ENCODE measurements at places on chromosomes 7 and 10.

GRCh38 chr10:80530251-80530650, 7.5 kb upstream of the SH2D4B start:
- peak; percentile 39 for DNase-seq

DNA sequence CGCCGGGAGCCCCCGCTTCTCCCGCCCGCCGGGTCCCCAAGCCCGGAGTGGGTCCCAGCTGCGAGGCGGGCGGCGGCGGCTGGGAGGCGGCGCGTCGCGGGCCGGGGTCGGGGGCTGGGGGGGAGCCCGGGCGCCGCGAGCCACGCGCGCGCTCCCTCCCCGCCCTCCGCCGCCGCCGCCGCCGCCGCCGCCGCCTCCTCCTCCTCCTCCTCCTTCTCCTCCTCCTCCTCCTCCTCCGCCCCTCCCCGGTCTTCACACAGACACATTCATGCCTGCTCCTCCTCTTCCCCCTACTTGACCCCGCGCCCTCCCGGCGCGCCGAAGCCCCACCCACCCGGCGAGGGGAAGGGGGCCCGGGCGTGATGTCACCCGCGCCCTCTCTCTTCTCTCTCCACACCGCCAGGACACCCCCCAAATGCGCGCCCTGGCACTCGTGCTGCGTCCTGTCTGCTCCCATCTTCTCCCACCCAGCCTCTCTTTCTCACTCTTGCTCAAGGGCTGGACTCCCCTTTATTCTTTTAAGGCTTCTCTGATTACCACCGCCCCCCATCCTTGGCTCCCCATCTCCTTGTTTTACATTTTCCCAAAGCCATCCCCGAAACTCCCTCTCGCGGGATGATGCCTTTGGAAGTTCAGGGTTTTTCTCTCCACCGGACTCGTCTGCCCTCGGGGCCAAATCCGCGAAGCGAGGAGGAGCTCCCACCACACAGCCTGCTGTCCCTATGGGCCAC, 967 bp upstream of the GLI3 start:
- no peak for DNase-seq

- no peak for DNase-seq
Observed at GRCh38 chr7:155797262-155798250, 14.7 kb downstream of the SHH start.

GRCh38 chr10:133140417-133141143, 19.4 kb upstream of the KNDC1 start:
- DNase-seq, result no peak

GRCh38 chr10:75008952-75009351, 102.5 kb upstream of the SAMD8 start:
- DNase-seq, result no peak
